NCI-H524 (cell line): ENCODE measurements at places on chromosomes 1 and 21.
A peak's percentile ranks its signal among the peaks of the same experiment; 100 is the strongest.

- DNase-seq = no peak
These were observed 66.7 kb downstream of the AK5 start for GRCh38 chr1:77348549-77348948.

- DNase-seq = peak; percentile 49
These were observed 1.5 kb upstream of the GPR137B start for GRCh38 chr1:236140705-236141446.

DNA sequence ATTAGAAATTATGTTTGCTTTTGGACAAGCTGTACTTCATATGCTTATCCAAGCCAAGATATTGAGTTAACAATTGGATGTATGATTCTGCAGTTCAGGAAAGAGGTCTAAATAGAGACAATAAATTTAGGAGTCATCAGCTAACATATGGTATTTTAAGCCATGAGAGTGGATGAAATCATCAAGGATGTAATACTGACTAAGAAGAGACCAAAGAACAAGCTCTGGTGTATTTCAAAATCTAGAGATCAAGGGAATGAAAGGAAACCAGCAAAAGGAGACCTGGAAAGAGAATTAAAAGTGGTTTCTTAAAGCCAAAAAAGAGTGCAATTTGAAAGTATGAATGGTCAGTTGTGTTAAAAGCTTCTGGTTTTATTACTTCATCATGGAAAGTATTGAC, 183.6 kb upstream of the BEND5 start:
- no peak for DNase-seq

- DNase-seq = no peak
These were observed 531.6 kb downstream of the PTPRU start for GRCh38 chr1:29767769-29768425.

GRCh38 chr21:20852866-20853265, 145.3 kb upstream of the NCAM2 start:
- no peak for DNase-seq

DNA sequence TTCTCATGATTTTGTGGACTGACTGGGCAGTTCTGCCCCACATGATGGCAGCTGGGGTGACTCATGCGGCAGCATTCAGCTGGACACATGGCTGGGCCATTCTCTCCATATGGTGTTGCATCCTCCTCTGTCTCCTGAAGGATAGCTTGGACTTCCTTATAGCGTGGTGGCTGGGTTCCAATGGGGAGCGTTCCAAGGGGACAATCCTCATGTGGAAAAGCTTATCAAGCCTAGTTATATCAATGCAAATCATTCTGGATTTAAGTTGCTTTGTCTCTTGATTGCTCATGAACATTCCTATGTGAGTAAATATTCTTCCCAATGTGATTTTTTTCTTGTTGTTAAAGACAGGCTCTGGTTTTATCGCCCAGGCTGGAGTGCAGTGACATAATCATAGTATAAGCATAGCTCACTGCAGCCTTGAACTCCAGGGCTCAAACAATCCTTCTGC, 13.2 kb upstream of the SLC2A1 start:
- peak; percentile 73 for DNase-seq

DNA sequence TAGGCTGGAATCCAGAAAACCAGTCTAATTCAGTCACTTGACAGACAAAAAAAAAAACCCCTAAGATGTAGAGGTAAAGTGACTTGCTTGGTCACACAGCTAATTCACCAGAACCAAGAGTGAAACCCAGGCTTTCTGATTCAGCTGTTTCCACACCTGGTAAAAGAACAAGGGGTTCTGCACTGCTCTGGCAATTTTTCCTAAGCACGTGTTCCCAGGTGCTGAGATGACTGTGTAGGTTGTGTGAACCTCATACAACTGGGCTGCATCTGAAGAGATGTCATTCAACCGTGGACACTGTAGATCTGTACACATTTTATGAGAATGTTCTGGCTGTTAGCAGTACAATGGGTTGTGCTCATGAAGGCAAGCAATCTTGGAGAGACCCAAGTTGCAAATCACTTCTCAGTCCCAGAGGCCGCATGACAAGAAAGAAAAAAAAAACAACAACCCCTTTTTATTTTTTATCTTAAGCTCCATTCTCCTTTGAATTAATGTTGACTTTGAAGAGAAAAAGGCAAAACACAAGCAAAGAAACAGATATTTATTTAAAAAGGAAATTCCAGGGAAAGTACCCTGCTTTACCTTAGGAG, 95.4 kb downstream of the INTS7 start:
- no peak for DNase-seq

- DNase-seq = no peak
These were observed 107.5 kb upstream of the CLDN14 start for GRCh38 chr21:36587388-36587787.

DNA sequence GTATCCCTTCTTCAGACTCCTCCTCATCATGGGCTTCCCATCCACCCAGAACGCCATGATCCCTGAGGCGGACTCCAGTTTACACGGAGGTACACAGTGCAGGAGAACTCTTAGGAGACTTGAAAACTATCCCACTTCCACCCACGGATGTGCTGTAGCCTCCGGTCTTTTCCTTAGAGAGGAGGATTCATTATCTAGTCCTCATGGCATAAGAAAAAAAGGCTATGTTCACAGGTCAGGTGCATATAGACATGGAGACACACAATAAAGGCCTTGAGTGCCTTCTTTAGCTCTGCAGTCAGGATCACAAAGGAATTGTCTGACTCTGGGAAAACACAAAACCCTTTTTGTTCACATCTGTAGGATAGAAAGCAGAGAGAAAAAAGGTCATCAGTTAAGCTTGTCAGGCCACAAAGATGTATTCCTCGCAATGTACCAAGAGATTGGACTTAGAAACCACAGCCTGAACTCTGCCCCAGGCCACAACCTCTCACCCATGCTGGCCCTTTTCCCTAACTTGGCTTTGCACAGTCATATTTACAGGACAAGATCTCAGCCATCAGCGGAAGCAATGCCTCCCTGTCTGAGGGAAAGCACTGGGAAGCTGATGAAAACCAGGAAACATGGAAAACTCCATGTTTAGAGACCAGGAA, 9.0 kb downstream of the CRP start:
- DNase-seq = no peak
